ENCODE measurements at places on chromosomes 13 and 19.

- H3K27ac ChIP-seq = no peak overlapping the region
- peaks cover 2% of the 10 kb centered on the region for H3K36me3 ChIP-seq
- no peaks in the 10 kb centered on the region for H3K4me1 ChIP-seq
- DNase-seq = no peak
Measured at GRCh38 chr13:109949397-109949796, 163.0 kb upstream of the IRS2 start.

DNA sequence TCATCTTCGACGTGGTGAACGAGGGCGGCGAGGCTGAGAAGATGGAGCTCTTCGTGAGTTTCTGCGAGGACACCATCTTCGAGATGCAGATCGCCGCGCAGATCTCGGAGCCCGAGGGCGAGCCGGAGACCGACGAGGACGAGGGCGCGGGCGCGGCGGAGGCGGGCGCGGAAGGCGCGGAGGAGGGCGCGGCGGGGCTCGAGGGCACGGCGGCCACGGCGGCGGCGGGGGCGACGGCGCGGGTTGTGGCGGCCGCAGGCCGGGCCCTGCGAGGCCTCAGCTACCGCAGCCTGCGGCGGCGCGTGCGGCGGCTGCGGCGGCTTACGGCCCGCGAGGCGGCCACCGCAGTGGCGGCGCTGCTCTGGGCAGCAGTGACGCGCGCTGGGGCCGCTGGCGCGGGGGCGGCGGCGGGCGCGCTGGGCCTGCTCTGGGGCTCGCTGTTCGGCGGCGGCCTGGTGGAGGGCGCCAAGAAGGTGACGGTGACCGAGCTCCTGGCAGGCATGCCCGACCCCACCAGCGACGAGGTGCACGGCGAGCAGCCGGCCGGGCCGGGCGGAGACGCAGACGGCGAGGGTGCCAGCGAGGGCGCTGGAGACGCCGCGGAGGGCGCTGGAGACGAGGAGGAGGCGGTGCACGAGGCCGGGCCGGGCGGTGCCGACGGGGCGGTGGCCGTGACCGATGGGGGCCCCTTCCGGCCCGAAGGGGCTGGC, 52.6 kb downstream of the MAP4K1 start:
- H3K27me3 ChIP-seq = peaks cover 22% of the 10 kb centered on the region
- DNase-seq = no peak
- H3K27ac ChIP-seq = no peak overlapping the region
- peak overlapping the region; percentile 58 for H3K4me3 ChIP-seq
- H3K4me1 ChIP-seq = peaks cover 6% of the 10 kb centered on the region

GRCh38 chr19:49019242-49019932, 2.5 kb upstream of the LHB start:
- H3K36me3 ChIP-seq = peaks cover 3% of the 10 kb centered on the region
- peak; percentile 68 for DNase-seq
- H3K4me3 ChIP-seq = peak overlapping the region; percentile 74
- peaks cover 8% of the 10 kb centered on the region for H3K27me3 ChIP-seq
- H3K27ac ChIP-seq = no peak overlapping the region

DNA sequence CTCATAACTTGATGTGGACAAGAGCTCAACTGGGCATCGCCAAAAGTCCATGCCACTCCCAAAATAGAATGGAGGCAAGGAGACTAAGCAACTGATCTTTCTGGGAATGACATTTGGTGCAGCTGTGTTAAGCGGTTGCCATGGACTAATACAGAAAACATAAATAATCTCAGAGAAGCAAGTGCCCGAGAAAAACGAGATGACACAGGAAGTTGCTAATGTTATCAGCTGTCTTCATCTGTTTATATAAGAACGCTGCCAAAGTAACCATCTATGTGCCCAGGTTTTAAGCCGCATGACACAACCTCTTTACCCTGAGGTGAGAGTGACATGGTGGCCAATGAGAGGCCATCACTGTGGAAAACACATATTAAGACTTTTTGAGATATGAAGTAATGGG, 54.9 kb upstream of the SACS start:
- H3K27ac ChIP-seq = no peak overlapping the region
- H3K36me3 ChIP-seq = no peaks in the 10 kb centered on the region
- H3K27me3 ChIP-seq = peaks cover 18% of the 10 kb centered on the region
- H3K4me3 ChIP-seq = no peak overlapping the region
- no peak for DNase-seq
- H3K4me1 ChIP-seq = no peaks in the 10 kb centered on the region

GRCh38 chr19:51040151-51040550, 5.3 kb upstream of the KLK12 start:
- DNase-seq = no peak
- H3K27ac ChIP-seq = no peak overlapping the region
- H3K27me3 ChIP-seq = peaks cover 4% of the 10 kb centered on the region
- H3K36me3 ChIP-seq = no peaks in the 10 kb centered on the region
- no peaks in the 10 kb centered on the region for H3K4me1 ChIP-seq

DNA sequence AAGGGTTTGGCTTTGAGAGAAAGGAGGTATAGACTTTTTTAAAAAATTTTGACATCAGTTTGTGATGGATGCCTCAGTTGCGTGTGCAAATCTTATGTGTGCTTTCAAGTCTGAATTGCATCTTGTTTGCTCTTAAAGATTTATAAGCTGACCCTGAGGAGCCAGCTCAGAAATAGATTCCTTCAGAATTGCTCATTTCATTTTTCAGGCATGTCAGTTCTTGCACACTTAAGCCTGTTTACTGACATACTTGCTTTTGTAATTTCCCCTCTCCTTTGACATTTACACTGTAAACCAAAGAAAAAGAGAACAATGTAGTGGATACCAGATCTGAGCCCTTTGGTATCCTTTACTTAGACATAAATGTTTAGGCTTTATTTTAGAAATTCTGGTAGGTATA, 87.6 kb downstream of the RNF17 start:
- no peak for DNase-seq
- H3K36me3 ChIP-seq = no peaks in the 10 kb centered on the region
- peaks cover 4% of the 10 kb centered on the region for H3K27me3 ChIP-seq
- no peak overlapping the region for H3K27ac ChIP-seq
- H3K4me3 ChIP-seq = no peak overlapping the region

GRCh38 chr19:54633401-54633800, 3.1 kb downstream of the LILRB1 start:
- H3K27ac ChIP-seq = no peak overlapping the region
- H3K36me3 ChIP-seq = no peaks in the 10 kb centered on the region
- no peak for DNase-seq
- H3K4me1 ChIP-seq = no peaks in the 10 kb centered on the region

GRCh38 chr13:30303269-30303668, 4.1 kb downstream of the KATNAL1 start:
- no peaks in the 10 kb centered on the region for H3K36me3 ChIP-seq
- peaks cover 10% of the 10 kb centered on the region for H3K4me1 ChIP-seq
- H3K27ac ChIP-seq = no peak overlapping the region
- no peaks in the 10 kb centered on the region for H3K27me3 ChIP-seq

DNA sequence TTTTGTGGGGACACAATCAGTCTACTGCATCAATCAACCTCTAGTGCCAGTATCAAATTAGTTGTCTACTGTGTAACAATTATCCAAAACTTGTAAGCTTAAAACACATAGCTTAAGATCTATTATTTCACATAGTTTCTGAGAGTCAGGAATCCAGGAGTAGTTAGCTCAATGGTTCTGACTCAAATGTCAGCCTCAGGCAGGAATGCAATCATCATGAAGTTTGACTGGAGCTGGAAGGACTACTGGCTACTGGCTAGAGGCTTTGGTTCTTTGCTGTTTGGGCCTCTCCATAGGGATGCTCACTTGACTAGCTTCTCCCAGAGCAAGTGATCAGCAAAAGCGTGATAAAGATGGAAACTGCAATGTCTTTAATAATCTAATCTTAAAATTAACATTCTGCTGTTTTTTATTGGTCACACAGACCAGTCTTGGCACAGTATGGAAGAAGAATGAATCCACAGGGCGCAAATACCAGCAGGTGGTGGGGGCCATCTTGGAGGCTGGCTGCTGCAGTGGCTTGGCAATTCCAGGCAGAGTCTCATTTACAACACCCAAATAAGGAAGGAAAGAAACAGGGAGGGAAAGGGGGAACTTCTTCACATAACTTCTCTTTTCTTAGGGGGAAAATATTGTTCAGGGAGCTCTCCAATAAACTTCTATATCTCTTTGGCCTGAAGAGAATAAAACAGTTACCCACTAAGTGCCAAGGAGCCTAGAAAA, 15.7 kb downstream of the CAB39L start:
- H3K36me3 ChIP-seq = no peaks in the 10 kb centered on the region
- no peaks in the 10 kb centered on the region for H3K4me1 ChIP-seq
- H3K4me3 ChIP-seq = no peak overlapping the region
- DNase-seq = no peak
- no peak overlapping the region for H3K27ac ChIP-seq

DNA sequence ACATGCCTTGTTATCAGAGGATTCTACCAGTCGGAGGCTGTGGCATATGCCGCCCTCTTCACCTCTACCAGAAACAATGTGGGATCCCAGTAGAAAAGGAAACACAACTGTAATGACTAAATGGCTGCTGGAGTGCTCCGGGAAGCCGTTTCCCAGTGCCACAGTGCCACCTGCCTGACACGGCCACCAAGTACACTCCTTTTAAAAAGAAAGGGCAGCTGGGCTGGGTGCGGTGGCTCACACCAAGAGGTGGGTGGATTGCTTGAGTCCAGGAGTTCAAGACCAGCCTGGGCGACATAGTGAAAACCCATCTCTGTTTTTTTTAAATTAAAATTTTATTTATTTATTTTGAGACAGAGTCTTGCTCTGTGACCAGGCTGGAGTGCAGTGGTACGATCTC, 67.3 kb downstream of the TRPM4 start:
- no peak overlapping the region for H3K27ac ChIP-seq
- no peaks in the 10 kb centered on the region for H3K36me3 ChIP-seq
- no peak overlapping the region for H3K4me3 ChIP-seq
- H3K4me1 ChIP-seq = peaks cover 4% of the 10 kb centered on the region
- DNase-seq = peak; percentile 70

- peaks cover 4% of the 10 kb centered on the region for H3K4me1 ChIP-seq
- DNase-seq = no peak
- H3K4me3 ChIP-seq = no peak overlapping the region
- no peaks in the 10 kb centered on the region for H3K36me3 ChIP-seq
- no peak overlapping the region for H3K27ac ChIP-seq
- peaks cover 9% of the 10 kb centered on the region for H3K27me3 ChIP-seq
Measured at GRCh38 chr13:48906200-48906599, 69.5 kb upstream of the FNDC3A start.

DNA sequence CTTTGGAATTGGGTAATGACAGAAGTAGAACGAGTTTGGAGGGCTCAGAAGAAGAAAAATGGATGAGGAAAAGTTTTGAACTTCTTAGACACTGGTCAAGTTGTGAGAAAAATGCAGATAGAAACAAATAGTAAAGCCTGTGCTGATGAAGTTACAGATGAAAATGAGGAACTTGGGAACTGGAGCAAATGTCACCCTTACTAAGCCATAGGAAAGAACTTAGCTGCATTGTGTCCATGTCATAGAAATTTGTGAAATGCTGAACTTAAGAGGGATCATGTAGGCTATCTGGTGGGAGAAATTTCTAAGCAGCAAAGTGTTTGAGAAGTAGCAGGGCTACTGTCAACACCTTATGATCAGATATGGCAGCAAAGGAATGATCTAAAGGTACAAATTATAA, 289.2 kb upstream of the PCDH9 start:
- no peaks in the 10 kb centered on the region for H3K4me1 ChIP-seq
- no peaks in the 10 kb centered on the region for H3K36me3 ChIP-seq
- no peaks in the 10 kb centered on the region for H3K27me3 ChIP-seq
- no peak overlapping the region for H3K4me3 ChIP-seq
- no peak for DNase-seq

- no peak overlapping the region for H3K27ac ChIP-seq
- peaks cover 7% of the 10 kb centered on the region for H3K27me3 ChIP-seq
- H3K36me3 ChIP-seq = no peaks in the 10 kb centered on the region
- DNase-seq = no peak
Measured at GRCh38 chr19:33267706-33268105, 34.6 kb downstream of the CEBPA start.

- DNase-seq = no peak
- no peak overlapping the region for H3K27ac ChIP-seq
- no peaks in the 10 kb centered on the region for H3K36me3 ChIP-seq
- H3K4me1 ChIP-seq = peaks cover 5% of the 10 kb centered on the region
Measured at GRCh38 chr19:5575590-5575989, 7.8 kb upstream of the TINCR start.

DNA sequence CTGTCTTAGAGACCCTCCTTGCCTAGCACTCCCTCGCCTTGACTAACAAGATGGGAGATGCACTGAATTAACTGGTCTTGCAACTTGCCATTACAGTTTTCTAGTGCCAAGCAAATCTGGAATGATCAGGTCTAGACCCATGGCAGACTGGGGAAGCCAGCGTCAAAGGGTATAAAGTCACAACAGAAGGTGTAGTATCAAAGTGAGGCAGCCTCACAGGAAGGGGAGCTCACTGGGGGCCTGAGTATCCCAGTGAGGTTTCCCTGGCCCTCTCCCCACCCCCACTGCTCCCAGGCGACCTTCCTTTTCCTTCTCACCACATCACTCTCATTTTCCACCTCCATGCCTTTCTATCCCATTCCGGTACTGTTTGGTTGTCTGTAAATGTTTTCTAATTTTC, 83.5 kb upstream of the DOCK9 start:
- no peak for DNase-seq
- no peak overlapping the region for H3K4me3 ChIP-seq
- H3K36me3 ChIP-seq = peaks cover 7% of the 10 kb centered on the region
- peaks cover 77% of the 10 kb centered on the region for H3K4me1 ChIP-seq

DNA sequence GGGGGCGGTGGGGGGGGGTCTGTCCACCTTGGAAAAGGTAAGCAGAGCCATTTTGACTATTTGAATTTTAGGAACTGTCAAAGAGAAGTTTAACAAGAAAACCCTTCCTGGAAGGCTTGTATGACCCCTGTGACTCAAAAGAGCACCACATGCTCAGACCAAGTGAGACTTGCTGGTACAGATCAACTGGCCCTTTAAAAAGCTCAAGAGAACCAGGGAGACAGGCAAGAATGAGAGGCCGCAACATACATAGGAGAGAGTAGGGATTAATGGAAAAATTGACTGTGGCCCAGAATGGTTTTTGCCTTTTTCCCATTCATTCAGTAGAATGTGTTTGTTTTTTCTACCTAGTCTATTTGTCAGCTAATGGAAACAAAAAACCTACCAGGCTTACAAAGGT, 26.2 kb upstream of the ATP8A2 start:
- H3K27me3 ChIP-seq = no peaks in the 10 kb centered on the region
- peaks cover 5% of the 10 kb centered on the region for H3K36me3 ChIP-seq
- H3K4me3 ChIP-seq = no peak overlapping the region
- H3K4me1 ChIP-seq = no peaks in the 10 kb centered on the region

DNA sequence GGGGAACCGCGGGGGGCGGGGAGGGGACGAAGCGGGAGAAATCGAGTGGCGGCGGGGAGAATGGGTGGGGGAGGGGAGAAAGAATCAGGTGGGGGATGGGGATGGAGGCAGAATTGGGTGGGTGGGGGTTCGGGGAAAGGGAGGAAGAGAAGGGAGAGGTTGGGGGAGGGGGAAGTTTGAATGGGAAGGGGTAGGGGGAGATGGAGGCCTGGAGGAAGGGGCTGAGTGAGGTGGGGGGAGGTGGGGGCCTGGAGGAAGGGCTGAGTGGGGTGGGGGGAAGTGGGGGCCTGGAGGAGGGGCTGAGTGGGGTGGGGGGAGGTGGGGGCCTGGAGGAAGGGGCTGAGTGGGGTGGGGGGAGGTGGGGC, 403 bp upstream of the ADAMTS10 start:
- peaks cover 29% of the 10 kb centered on the region for H3K4me1 ChIP-seq
- H3K27ac ChIP-seq = no peak overlapping the region
- no peak for DNase-seq
- H3K36me3 ChIP-seq = peaks cover 4% of the 10 kb centered on the region
